ENCODE measurements at places on chromosomes 2 and 18. TPM values are rescaled to one million over a fixed set of nuclear protein-coding genes. Genes with fewer than 3 reads are reported as not detected.
A peak's percentile ranks its signal among the peaks of the same experiment; 100 is the strongest.

MBD5 gene
- 55.7 TPM for total RNA-seq

DNA sequence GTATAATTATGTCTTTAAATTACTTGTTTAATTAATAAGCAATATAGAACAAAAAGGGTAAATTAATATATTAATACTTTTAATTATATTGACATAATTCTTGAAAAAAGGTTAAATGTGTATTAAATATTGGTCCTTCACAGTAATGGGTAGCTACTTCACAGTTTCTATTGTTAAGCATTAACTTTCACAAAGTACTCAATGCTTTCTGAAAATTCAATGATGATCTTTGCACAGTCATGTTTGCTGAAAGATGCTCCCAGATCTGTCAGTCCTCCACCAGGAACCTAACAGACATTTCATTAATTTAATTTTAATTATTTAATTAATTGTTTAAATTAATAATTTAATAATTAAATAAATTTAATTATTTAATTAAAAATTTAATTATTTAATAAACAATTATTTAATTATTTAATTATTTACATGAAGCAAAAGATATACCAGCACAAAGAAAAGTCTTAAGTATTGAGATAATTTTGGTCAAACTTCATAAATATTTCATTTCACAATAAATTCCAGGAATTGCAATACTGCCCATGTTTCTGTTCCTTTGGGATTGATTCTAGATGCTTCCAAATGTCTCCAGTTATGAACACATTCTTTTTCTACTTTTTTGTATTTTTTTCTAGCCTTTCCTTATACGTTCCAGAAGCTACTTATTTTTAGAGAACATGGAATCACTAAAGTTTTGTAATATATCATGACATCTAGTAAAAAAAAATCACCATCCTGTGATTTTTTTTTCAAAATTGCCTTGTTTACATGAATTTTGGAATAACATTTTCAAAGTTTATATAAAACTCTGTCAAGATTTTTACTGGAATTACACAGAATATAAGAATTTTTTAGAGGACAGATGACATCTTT, 46.5 kb downstream of the TMEM18 start:
- no peak for ATAC-seq

- no peak for ATAC-seq
Observed at GRCh38 chr2:177799531-177799930, 273.0 kb downstream of the PDE11A start.

DNA sequence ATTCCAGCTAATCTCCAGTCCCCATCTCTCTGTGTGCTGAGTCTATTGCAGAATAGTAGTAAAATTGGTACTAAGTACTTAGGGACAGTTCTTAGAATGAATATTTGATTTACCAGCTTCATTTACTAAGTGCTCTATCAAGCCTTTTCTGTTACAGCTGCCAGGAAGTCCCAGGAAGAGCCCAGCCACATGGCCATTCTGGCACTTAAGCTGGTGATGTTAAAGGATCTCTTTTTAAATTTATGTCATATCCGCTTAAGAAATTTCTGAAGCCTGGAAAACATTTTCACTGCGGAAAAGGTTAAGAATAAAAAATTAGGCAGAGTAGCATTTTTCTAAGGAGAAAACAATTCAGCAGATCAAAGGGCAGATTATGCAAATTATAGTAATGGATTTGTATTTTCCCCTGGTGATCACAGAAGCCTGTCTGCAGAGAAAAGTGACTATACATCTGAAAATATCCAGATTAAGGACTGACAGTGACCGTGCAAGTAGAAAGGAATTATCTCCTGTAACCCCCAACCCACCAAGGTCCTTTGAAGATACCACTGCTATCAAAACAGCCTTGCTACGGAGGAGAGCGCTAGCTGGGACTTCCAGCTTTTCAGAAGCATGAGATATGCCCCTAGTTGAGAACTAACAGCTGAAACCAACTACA, 260.8 kb downstream of the SH3BP4 start:
- ATAC-seq, result no peak

DNA sequence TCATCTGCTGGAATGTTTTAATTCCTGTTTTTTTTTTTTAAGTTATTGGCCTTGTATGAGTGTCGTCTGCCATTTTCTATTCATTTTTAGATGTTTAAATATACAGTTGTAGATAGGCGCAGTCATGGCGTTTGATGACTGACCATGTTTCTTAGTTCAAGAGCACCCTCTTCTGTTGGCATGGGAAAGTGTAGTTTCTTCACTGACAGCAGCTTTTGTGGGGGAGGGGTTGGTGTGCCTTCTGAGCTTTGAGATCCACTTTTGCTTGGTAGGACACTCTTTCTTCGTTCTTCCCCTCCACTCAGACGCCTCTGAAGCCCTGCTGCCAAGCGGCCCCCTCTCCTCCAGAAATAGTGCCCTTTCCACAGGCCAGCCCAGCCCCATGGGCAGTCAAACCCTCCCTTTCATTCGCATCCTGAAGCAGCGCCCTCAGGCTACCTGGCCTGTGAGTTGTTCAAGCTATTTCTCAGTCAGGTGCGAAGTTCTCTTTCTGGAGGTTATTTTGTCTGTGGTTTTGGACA, 492.0 kb downstream of the TNS1 start:
- peak; percentile 40 for ATAC-seq
